IPS DF 19.7 (cell line): ENCODE measurements at places on chromosomes 6 and 20.

DNA sequence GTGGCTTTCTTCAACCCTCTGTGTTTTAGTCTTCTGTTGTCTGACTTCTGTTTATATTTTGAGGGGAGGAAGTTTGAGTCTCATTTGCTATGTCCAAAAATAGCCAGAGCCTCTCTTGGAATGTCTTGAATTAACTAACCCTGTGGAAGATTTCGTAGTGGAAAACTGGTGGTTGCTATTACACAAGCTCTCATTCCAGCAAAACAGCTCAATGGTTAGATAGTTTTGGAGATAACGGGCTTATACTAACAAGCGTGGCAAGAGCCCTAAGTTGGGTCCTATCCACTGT is 1.6 kb downstream of the CCN2 start:
- DNase-seq = no peak

DNA sequence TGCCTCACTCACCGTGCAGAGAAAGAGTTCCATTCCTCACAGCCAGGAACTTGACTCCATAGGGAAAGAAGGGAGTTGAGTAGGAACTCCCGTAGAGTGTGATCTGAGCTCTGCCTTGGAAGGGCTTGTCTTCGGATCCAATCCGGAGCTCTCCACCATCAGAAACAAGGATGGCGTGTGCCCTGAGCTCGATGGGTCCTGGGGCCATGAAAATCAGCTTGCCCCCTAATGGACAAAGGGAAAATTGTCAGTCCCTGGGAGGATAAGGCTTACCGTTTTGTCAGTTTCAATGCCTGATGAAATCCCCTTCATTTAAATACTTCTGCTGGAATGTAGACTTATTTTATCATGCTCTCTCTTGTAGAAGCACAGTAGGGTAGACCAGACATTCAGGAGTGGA is 153.3 kb downstream of the PKHD1 start:
- DNase-seq = peak; percentile 65

GRCh38 chr20:12575352-12576095 is 433.2 kb upstream of the SPTLC3 start:
- DNase-seq = no peak

- DNase-seq = no peak
These were observed 47.4 kb upstream of the OLIG3 start for GRCh38 chr6:137541534-137542063.

DNA sequence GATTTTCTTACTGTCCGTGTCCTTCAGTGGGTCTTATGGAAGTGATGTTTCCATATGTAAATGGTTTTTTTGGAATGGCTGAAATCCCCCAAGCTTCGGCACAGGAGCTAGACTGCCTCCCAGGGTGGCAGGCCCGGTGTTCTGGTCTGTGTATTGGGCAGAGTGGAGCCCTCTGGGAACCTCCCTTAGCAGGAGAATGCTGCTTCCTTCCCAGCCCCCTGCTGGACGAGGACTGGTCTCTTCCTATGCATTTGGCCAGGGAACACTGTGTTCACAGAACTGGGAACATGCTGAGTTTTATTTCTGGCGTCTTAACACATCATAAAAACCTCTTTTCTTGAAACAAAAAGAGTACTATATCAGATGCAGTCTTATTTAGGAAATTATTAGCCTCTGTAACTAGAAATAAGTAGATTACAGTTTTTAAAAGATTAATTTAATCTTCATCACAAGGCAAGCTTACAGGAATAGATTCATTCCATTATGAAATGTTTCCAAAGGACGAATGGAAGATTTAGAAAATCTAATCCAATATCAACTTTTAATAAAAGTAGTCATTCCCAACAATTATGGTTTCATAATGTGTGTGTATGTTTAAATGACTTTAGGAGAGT is 56.6 kb downstream of the SYTL3 start:
- DNase-seq = no peak

GRCh38 chr6:26252077-26252472 is 112.9 kb upstream of the BTN3A2 start:
- no peak for DNase-seq

- DNase-seq = no peak
These were observed 267.6 kb upstream of the FAM83B start for GRCh38 chr6:54579011-54579410.
